Kidney (tissue), 22 donors: ENCODE measurements at places on chromosomes 2 and 18. TPM values are rescaled to one million over a fixed set of nuclear protein-coding genes. Genes with fewer than 3 reads are reported as not detected.
A peak's percentile ranks its signal among the peaks of the same experiment; 100 is the strongest.

- DNase-seq, result peak; percentile 63
Measured at GRCh38 chr2:28391564-28392296, 928 bp upstream of the FOSL2 start.

GRCh38 chr2:188986839-188987238 lies 12.7 kb downstream of the COL3A1 start:
- no peak for DNase-seq

- DNase-seq, result no peak
Measured at GRCh38 chr2:220120041-220120440, 492.6 kb downstream of the SLC4A3 start.

GRCh38 chr2:32741575-32741974 lies 113.7 kb downstream of the TTC27 start:
- DNase-seq, result no peak

- no peak for DNase-seq
Measured at GRCh38 chr2:240568678-240569522, 616 bp downstream of the RNPEPL1 start.

DNA sequence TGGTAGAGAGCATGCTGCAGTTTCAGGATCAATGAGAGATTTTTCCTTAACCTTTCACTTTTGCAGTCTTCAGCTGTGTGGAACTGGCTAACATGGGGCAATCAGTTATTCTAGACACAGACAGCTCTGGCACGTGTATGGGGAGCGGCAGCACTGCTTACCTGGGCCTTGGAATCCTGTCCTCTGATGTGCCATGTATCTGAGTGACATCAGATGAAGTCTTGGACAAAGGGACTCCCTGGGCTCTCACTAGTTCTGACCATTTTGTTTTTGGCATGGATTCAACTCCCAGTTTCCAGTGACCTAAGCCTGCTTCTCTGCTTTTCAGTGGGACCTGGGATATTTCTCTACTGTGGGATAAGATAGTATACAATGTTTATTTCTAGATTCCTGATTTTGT lies 54.3 kb downstream of the RNF144A start:
- no peak for DNase-seq

DNA sequence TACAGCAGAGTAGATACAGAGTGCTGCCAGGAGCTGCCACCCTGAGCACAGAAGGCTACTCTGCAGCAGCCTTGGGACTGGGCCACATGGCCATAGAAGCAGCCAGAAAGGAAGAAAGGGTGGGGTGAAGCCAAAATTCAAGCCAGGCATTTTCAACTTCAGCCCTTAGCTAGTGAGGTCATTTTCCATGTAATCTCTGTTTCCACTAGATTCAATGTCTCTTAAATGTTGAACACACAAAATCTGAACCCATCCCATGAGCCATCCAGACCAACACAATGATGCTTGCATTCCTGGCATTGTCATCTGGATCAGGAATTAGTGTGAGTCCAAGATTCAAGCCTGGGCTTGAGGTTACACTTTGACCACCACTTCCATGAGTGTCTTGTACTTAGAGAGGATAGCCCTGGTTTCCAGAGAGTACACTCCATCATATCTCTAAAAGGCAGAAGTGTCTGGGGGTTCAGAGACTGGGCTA lies 243.6 kb downstream of the OSR1 start:
- DNase-seq, result no peak

DNA sequence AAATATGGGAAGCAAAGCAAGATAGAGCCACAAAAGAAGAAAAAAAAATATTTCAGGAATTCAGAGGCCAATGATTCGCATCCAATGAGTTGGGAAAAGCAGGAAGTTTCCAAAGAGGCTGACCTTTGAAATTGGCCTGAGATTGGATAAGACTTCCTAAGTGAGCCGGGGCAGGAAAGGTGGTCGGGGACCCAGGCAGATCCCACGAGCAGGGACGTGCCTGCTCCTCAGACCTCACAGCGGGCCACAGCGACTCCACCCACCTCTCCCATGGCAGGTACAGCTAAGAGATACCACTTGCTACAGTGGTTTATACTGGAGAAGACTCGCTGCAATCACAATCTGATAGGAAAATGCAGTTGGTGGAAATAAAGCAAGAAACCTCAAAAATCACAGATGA lies 102.8 kb upstream of the SALL3 start:
- DNase-seq, result no peak

DNA sequence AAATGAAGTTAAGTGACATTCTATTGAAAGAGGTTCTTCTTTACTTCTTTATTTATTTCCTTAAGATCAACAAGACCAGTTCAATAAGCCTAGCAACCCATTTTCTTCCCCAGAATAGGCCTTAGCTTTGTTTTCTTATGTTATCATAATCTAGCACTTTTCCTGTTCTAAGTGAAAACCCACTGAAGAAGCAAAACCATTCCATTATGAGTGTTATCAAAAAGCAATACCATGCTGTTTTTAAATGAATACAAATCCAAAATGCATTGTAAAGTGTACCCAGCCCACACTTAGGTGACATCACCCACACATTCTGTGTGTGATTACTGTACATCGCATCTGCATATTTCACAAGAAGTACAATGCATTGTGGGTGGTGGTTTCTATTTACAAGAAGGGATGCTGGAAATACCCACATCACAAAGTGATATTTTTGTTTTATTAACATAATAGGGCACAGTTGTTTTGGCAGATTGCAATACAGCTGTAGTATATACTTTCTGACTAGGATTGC lies 679.5 kb downstream of the KCNJ3 start:
- DNase-seq, result no peak

GRCh38 chr2:16640001-16640700 lies 25.5 kb downstream of the CYRIA start:
- no peak for DNase-seq

- no peak for DNase-seq
Measured at GRCh38 chr2:56376699-56377665, 193.2 kb downstream of the CCDC85A start.

- DNase-seq, result peak; percentile 69
Measured at GRCh38 chr2:129923265-129924091, 56.0 kb upstream of the RAB6C start.

TMEM198 gene
- 4.5 TPM for total RNA-seq
